HS-27A (cell line): ENCODE measurements at places on chromosomes 16 and 17.

- DNase-seq = no peak
Observed at GRCh38 chr17:1201132-1201702, 21.4 kb upstream of the ABR start.

DNA sequence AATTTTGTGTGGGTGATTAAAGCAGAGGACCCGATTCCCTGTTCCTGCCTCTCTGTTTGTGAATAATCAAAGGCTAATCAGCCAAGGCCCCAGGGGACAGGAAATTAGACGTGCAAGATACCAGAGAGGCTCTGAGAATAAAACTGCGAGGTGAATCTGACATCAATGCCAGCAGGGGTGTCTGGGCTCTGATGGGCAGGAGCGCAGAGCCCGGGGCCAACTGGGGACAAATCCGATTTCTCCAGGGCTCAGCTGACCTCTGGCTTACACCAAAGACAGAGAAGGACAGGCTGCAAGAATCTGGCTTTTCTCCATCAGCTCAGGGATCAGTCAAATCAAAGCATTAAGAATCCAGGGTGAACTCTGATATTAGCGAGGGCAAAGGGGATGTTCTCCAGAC lies 174.3 kb downstream of the XYLT1 start:
- no peak for DNase-seq

- DNase-seq = no peak
Observed at GRCh38 chr16:50045412-50045811, 20.4 kb upstream of the HEATR3 start.

GRCh38 chr17:77882481-77883212 lies 75.9 kb upstream of the TNRC6C start:
- DNase-seq = no peak

GRCh38 chr17:34797720-34798119 lies 163.5 kb downstream of the CCT6B start:
- no peak for DNase-seq

- DNase-seq = no peak
Observed at GRCh38 chr16:80670170-80670865, 129.5 kb downstream of the DYNLRB2 start.

DNA sequence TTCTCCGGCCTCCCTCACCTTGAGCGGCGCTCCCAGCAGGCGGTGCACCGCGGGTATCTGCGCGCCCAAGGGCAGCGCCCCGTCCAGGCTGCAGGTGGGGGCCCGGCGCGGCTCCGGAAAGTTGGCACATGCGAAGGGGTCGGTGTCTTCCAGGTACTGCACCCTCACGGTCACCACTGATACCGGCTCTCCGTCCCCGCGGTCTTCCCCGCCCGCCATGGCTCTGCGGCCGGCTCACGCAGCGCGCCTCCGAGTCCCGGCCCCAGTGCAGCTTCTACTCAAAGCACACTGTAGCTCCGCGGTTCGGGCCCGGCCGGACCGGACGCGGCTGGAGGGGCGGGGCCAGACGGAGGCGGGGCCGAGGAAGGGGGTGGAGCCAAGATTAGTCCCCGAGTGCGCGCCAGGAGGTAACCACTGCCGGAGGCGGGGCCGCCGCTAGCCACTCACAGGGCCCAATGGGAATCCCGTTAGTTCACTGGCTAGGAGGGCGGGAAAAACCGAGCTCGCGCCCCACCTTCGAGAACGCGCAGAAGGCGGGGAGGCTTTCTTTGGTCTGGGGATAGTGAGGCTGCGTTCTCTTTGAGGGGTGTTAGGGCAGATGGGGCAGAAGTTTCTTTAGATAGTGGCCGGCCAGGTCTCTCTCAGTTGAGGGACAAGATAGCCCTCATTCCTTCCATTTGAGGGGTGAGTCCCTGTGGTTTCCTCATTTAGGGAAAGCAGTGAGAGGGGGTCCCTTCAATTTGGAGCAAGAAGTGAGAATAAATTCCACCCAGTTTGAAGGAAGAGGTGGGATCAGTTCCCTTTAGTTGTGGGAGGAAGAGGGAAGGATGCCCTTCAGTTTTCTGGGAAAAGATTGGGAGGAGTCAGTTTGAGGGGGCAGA lies at the start of gene FHOD1:
TSS of gene FHOD1 (minus strand) at position 290 of the 881 bp plus-strand sequence. CDS start at position 219, 71 bp downstream.
- peak; percentile 90 for DNase-seq

DNA sequence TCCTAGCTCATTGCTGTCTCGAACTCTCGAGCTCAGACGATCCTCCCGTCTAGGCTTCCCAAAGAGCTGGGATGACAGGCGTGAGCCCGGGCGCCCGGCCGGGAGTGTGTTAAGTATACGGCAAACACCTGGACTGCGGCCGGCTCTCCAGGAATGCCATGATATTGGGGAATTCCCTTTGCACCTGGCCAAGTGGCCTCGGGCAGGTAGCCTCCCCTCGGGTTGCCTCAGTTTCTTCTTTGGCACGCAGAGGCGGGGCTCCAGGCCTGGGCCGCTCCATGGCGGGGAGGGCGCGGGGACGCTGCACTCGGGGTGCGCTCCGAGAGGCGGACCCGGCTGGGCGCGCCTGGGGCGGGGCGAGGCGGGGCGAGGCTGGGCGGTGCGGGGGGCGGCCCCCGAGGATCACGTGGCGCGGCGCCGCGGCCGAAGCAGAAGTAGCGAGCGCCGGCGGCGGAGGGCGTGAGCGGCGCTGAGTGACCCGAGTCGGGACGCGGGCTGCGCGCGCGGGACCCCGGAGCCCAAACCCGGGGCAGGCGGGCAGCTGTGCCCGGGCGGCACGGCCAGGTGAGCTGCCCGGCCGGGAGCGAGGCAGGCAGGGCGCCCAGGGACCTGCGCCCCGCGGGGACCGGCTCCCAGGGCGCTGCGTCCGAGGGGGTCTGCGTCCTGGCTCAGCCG lies at the start of gene PLCG2:
TSS of gene PLCG2 (plus strand) at position 431 of the 675 bp plus-strand sequence. CDS start 6,699 bp downstream, outside the sequence.
- no peak for DNase-seq

DNA sequence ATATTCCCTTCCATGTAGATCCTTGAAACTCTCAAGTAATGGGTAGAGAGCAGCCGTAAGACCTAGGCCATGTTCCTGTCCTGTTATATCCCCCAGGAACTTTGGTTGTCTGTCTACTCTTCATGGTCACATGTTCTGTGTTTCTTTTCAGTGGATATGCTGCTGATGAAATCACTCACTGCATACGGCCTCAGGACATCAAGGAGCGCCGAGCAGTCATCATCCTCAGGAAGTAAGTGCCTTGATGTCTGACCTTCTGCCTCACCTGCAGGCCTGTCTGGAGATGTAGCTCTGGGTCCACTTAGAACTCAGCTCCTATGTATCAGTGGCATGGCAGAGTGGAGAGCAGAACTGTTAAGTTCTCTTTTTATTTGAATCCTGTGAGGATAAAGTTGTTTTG lies 11.2 kb downstream of the ALKBH5 start:
- DNase-seq = no peak

- DNase-seq = no peak
Observed at GRCh38 chr16:27816561-27816960, 247.0 kb downstream of the GSG1L start.

DNA sequence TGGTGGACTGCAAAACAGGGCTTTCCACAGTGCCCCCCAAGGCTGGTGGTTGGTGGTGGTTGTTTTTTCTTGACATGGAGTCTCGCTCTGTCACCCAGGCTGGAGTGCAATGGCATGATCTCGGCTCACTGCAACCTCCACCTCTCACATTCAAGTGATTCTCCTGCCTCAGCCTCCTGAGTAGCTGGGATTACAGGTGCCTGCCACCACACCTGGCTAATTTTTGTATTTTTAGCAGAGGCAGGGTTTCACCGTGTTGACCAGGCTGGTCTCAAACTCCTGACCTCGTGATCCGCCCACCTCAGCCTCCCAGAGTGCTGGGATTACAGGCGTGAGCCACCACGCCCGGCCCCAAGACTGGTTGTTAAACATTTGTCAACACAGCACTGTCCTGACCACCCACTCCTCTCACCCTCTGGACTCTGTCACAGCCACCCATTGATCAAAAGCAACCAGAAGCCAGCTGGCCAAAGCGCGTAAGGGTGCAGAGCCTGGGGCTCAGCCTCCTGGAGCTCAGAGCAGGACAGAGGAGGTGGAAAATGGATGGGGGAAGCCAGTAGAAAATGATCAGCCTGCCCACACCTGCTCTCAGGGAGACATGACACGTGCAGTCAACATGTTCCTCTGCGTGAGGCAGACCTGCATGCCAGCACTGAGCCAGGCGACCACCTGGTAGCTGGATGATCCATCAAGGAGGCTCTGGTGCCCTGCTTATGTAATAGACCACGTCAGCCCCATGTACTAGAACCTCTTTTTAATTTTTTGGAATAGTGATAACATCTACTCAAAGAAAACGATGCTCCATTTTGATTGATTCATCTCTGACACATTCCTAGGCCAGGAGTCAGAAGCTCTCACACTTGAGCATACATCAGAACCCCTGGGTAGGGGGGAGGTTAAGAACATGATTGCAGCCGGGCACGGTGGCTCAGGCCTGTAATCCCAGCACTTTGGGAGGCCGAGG lies 14.8 kb upstream of the OSGIN1 start:
- DNase-seq = no peak
